ENCODE measurements at places on chromosomes 5 and 9.

- DNase-seq, result no peak
Measured at GRCh38 chr5:40270274-40270845, 409.4 kb upstream of the PTGER4 start.

- no peak for DNase-seq
Measured at GRCh38 chr5:41246376-41246775, 33.0 kb upstream of the C6 start.

DNA sequence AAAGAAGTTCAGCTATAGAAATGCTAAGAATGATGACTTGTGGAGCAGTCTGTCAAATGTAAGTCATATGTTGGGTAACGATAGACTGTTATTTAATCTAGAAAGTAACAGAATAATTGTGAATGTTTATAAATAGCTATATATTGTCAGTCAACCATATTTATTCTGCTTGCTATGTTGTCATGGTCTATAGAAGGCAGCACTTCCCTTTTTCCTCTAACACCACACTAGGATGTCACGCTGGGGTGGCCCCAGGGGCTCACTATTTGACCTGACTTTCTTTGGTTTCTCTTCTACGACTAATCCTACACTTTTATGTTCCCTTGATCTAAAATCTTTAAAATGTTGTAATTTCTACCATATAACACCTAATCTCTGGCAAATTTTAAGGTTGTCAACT is 20.5 kb downstream of the ERAP2 start:
- no peak for DNase-seq

- no peak for DNase-seq
Measured at GRCh38 chr5:133357758-133358157, 254.6 kb downstream of the FSTL4 start.

DNA sequence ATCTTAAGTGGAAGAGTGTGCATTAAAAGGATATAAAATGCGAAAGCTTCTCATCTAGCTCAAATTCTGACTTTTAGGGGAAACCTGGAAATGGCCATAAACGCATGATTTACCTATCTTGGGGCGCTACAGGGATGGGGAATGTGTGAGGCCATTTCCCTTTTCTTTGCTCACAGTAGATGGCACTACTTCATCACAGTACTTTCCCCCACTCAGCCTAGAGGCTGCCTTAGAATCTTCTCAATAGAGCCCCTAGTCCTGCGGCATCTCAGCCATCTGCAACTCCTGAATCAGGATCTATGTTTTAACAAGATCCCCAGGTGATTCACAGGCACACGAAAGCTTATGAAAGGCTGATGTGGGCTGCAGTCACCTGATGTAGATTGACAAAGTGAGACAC is 110.8 kb downstream of the LHFPL2 start:
- no peak for DNase-seq

GRCh38 chr9:110180511-110181434 is 27.2 kb downstream of the C9orf152 start:
- DNase-seq, result no peak

DNA sequence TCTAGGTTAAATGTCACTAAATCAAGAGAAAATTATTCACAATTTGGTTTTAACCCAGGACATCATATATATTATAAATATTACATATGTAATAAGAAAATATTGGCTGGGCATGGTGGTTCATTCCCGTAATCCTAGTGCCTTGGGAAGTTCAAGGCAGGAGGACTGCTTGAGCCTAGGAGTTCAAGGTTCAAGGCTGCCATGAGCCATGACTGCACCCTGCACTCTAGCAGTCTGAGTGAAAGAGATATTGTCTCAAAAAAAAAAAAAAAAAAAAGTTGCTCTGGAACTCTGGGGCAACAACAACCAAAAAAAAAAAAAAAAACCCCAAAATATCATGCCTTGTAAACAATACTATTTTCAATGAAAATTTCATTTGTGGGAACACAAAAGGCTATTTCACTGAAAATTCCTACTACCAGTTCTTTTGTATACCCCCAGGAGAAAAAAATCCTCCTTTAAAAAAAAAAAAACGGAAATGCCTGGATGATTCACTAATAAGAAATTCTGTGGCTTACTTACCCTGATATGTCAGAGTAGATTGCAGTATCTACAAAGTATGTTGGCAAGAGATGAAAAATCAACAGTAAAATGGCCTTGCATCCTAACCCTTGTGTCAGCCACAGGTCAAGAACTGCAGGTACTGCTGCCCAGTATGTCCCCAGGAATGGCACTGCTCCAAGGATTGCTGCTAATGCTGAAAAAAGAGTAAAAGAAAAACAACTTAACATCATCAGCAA is 22.6 kb upstream of the CTNNAL1 start:
- no peak for DNase-seq

GRCh38 chr5:104344809-104345208 is 782.2 kb upstream of the NUDT12 start:
- DNase-seq, result no peak

- DNase-seq, result no peak
Measured at GRCh38 chr5:171624396-171624795, 161.2 kb upstream of the SMIM23 start.

DNA sequence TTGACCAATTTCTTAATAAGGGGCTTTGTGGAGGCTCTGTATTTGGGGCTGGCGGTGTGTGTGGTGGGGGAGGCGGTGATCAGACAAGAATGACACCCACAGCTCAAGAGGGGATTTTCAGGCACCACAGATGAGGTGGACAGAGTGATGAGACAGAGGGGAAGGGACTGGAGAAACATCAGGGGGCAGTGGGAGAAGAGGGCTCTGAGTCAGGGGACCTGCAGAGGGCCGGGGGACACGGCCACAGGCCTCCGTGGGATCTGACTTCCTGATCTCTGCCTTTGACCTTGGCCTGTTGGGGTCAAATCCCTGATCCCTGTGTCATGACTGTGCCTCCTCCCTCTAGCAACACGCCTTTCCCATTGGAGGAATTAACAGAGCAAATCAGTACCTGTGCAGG is 197.7 kb downstream of the C9orf50 start:
- DNase-seq, result no peak

DNA sequence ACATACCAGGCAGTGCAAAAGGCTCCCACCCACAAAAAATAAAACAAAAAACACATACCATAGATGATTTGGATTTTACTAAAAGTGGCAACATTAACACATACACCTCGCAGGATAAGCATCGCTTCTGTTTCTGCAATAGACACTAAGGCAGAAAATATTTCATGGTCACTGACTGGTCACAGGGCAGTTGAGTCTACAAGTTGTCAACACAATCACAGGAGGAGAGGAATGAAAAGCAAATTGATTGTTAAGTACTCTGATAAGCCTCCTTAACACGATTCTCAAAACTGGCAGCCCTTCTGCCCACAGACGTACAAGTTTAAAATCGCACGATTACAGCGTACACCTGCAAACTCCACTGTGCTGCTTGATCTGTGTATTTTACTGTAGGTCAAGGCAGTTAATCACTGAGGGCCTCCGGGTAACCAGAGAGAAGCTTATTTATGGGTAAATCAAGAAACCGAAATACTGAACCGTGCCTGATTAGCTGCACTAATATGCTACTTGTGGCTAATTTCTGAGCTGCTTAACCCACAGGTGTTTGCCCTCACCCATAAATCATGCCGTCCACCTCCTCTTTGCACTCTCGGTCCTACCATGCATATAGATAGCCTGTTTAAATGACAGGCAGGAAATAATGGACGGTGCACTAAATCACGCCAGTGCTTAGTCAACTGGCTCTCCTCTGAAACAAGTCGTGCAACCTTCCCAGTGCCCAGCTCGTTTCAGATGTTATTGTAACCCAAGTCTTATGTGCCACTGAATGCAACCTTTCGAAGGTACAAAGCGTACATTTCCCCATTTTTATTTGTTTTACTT is 659.4 kb upstream of the ADAMTS16 start:
- DNase-seq, result no peak

DNA sequence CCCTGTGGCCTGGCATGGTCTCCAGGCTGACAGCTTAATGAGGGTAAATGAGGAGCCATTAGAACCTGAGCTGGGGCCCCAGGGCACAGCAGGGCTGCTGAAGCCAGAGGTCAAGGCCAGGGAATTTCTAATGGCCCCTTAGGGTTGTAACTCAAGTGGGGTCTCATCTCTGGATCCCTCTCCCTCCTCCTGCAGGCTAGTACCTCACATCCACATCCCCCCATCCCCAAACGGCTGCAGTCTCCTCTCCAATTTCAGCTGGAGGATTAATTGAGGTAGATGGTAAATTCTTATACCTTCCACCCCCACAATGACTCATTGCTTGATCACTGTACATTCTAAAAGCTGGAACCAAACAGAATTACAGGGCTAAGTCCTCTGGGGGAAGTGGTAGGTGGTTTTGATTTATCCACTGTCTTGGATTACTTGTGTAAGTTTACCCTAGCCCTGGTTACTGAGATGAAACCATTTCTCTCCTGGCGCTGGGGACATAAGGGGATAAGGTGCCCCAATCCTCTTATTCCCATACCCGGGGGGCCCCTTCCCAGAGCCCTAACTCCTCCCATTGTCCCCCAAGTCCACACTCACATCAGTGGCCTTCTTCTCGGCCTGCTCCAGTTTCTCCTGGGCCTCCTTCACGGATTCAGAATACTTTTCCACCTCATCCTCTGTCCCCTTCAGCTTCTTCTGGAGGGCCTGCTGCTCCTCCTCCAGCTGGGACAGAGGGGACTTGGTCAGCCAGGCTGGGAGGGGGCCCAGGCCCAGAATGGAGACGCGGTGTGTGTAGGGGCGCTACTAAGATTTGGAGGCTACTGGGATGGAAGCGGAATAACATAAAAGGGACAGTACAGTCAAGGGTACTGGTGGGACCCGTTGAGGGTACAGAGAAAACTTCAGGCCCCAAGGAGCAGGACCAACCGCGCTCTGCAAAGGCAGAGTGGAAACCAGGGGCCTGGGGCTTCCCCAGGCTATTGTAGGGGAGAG is 875 bp downstream of the TPM2 start:
- DNase-seq, result no peak

DNA sequence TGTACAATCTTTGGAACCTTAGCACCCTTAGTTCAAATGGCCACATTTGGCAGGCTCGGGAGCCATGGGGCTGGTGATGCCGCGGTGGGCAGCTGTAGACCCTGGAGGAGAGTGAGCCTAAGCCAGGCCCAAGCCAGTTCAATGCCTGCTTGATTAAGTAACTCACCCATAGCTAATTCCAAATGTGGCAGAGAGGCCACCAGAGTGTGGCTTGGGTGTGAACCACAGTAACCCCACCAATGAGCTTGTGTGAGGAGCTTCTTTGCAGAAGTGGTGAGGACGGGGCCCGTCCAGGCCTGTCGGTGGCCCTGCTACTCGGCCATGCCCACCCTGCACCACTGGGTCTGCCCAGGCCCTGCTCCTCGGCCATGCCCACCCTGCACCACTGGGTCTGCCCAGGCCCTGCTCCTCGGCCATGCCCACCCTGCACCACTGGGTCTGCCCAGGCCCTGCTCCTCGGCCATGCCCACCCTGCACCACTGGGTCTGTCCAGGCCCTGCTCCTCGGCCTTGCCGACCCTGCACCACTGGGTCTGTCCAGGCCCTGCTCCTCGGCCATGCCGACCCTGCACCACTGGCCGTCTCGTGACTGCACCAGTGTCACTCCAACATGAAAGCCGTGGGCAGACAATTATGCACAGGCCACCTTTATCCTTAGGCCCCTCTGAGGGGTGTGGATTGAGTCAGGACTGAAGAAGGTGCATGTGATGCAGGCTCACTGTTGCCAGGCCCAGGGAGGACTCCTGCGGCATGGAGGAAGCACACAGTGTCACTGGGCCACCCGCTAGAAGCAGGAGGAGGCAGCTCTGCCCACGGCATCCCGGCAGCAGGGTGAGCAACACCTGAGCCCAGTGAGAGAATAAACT is 75.4 kb downstream of the MRPL36 start:
- DNase-seq, result no peak

- DNase-seq, result no peak
Measured at GRCh38 chr5:120134944-120135343, 329.2 kb upstream of the PRR16 start.

All from effector memory CD8-positive, alpha-beta T cell (primary cell).